CD4-positive, alpha-beta T cell treated with Interleukin-17A for 1 hour (primary cell): ENCODE measurements at places on chromosomes 6 and 20.

GRCh38 chr6:133248241-133249001, 7.3 kb downstream of the EYA4 start:
- DNase-seq = no peak

GRCh38 chr6:26576929-26577719, 19.6 kb upstream of the ABT1 start:
- DNase-seq = peak; percentile 80

DNA sequence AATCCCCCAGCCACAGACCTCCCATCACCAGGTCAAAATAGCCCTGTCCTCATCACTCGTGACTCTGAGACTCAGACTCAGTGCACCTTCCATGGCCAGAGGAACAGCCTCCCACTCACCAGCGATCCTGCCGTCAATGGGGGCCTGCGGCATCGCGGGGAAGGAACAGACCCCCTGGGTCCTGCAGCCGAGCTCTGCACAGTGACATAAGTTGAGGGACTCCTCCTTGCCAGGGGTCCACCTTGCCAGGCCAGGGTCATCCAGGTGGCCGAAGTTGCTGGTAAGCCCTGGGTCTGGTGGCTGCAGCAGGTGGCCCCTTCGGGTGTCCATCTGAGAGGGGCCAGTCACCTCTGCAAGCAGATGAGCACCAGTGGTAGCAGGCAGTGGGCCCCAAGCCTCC, 16.3 kb downstream of the ETV7 start:
- DNase-seq = no peak

DNA sequence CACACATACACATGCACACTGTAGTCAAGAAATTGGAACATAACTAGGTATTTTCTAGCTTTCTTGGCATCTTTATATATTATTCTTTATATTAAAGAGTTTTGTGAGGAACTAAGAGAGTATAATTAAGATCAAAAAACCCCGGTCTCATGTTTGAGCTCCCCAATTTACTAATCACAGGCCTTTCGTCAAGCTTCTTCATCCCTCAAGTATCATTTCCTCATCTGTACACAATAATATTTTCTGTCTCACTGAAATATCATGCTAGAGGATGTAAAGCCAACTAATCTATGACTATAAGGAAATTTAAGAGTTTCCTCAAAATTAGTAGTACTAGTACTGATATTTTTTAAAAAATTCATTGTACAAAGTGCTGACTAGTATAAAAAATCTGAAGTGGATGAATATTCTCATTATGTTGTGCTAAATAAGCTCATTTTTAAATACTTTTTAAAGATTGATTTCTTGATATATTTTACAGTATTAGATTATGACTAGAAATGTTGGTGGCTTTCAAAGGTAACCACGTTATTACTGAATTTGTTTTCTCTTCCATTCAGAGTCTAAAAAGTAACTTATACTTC, 28.0 kb downstream of the PEX3 start:
- no peak for DNase-seq

GRCh38 chr6:1059596-1059995, 252.3 kb upstream of the FOXQ1 start:
- DNase-seq = no peak

GRCh38 chr6:449057-449430, 57.5 kb downstream of the IRF4 start:
- no peak for DNase-seq
